ENCODE measurements at places on chromosomes 11 and 22.
A peak's percentile ranks its signal among the peaks of the same experiment; 100 is the strongest.

GRCh38 chr11:8056810-8057463 is 24.1 kb upstream of the TUB start:
- no peak for DNase-seq

- DNase-seq, result no peak
Measured at GRCh38 chr11:103729617-103730016, 306.8 kb upstream of the DDI1 start.

GRCh38 chr11:75734491-75735180 is 17.0 kb downstream of the MOGAT2 start:
- DNase-seq, result no peak

GRCh38 chr11:102676084-102676483 is 29.5 kb downstream of the MMP27 start:
- DNase-seq, result no peak

DNA sequence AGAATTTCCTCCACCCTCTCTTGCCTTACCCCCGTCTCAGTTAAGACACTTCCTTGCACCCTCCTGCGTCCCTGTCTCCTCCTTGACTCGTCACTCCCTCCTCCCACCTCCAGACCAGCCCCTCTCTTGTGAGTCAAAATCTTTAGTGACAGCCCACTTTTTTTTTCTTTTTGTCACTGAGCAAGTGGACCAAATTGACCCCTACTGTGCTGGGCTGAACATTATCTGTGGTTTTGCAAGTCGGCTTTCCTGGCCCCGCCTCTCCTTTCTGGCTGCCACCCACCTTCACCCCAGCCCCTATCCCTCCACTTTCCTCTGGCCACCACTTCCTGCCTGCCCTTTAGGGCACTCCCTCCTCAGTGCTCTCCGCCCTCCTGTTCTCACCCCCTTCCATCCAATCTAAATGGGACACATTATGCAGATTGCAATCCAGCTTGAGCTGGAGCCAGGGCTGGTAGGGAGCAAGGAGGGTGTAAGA is at the start of gene APLNR:
Gene APLNR, minus strand, starts transcription at position 47 of the 478 bp plus-strand sequence. CDS start 246 bp downstream, outside the sequence.
- no peak for DNase-seq

DNA sequence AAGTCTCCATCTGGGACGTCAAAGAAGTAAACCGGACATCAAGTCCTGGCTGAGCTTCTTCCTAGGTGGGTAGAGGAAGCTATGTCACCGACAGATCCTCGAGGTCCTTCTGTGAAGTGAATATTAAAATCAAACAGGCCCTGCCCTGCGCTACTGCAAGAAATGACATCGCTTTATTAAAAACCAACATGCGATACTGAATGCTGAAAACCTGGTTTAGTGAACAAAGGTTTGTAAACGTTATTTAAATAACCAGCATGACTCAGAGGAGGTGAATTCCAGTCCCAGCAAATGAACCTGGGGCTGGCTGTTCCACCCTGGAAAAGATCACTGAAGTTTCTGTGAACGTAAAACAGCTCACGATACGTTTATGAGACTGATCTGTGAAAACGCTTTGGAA is 645 bp downstream of the RTCB start:
- DNase-seq, result no peak

- no peak for DNase-seq
Measured at GRCh38 chr11:6283453-6284023, 23.9 kb downstream of the CCKBR start.

- DNase-seq, result no peak
Measured at GRCh38 chr11:44136176-44136945, 40.9 kb downstream of the EXT2 start.

GRCh38 chr11:104451197-104451893 is 287.4 kb upstream of the PDGFD start:
- no peak for DNase-seq

DNA sequence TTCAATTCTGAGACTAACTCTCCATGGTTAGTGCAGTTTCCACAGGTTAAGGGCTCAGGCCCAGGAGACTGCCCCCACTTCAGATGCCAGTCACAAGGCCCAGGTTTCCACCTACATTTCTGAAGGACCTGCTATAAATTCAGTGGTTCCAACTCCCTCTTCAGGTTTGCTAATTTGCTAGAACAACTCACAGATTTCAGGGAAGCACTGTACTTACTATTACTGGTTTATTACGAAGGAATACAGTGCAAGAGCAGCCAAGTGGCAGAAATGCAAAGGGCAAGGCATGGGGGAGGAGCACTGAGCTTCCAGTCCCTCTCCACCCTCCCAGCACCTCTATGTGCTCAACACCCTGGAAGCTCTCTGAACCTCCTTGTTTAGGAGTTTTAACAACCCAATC is 39.3 kb upstream of the SPON1 start:
- DNase-seq, result no peak

GRCh38 chr11:85377901-85378300 is 249.2 kb downstream of the DLG2 start:
- DNase-seq, result no peak

- peak; percentile 22 for DNase-seq
Measured at GRCh38 chr11:47768101-47768612, 1.0 kb upstream of the FNBP4 start.

- no peak for DNase-seq
Measured at GRCh38 chr11:69481393-69481844, at the start of gene LINC01488. TSS of gene LINC01488 (plus strand) at chr11:69481663.

- DNase-seq, result no peak
Measured at GRCh38 chr22:27747396-27748221, 53.9 kb downstream of the MN1 start.

DNA sequence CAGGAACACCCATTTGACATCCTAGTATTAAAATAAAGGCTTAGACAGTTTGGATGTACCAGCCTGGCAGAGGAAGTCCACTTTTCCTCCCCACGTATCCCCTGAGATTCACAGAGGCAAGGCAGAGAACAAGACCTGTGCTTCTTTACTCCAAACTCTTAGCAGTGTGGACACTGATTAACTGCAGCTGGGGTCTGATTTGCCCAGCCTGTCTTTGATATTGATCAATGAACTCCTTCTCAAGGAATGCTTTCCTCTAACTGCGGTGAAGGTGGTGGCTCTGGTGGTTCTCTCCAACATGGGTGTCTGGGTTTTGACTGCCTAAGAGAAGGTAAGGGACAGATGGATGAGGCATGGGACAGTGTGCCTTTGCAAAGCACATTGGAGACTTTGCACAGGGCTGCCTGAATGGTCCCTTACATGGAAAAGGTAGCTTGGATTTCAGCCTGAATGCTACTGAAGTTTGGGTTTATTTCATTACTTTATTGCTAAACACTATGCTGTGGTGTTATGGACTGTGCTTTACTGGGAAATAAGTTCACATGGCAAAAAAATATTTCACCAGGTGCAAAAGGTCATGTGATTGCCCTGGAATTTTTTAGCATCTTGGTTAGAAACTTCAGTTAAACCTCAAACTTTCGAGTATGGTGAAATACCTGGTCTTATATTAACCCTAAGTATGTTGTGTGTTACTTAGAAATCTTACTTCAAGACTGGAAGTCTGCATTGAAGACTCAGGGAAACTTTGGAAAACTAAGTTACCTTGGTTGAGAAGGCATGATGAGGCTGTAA is 1.8 kb downstream of the GAS2 start:
- DNase-seq, result no peak

- no peak for DNase-seq
Measured at GRCh38 chr11:70456921-70457532, 58.7 kb downstream of the CTTN start.

DNA sequence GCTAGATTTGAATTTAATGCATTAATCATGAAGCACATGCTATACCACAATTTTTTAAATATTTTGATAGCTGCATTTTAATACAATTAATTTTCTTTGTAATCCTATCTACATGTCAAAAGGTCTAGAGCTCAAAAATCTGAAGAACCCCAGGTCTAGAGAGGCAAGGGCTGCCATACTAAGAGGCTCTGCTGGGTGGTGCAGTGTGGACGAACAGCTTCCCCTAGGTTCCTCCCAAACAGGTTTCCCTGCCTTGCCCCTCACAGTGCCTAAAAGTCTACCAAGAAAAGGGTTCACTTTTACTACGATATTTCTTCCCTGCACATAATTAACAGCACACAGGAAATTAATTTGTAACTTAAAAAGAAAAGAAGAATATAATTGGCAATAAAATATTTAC is 681.1 kb downstream of the OPCML start:
- no peak for DNase-seq

Measured in endothelial cell (in vitro differentiated cells).